CD8-positive, alpha-beta memory T cell (primary cell): ENCODE measurements at places on chromosomes 4 and X.

- H3K27ac ChIP-seq: peak overlapping the region; percentile 95
- H3K36me3 ChIP-seq: no peaks in the 10 kb centered on the region
- no peaks in the 10 kb centered on the region for H3K27me3 ChIP-seq
- peaks cover 26% of the 10 kb centered on the region for H3K4me1 ChIP-seq
Measured at GRCh38 chr4:145618210-145618931, 814 bp upstream of the MMAA start.

GRCh38 chr4:186624951-186625350 lies 69.6 kb upstream of the MTNR1A start:
- H3K27ac ChIP-seq: no peak overlapping the region
- H3K4me1 ChIP-seq: no peaks in the 10 kb centered on the region
- H3K36me3 ChIP-seq: no peaks in the 10 kb centered on the region
- no peaks in the 10 kb centered on the region for H3K27me3 ChIP-seq
- no peak for DNase-seq

- H3K27ac ChIP-seq: no peak overlapping the region
- no peaks in the 10 kb centered on the region for H3K36me3 ChIP-seq
- H3K4me1 ChIP-seq: no peaks in the 10 kb centered on the region
Measured at GRCh38 chr4:115972967-115973366, 859.5 kb upstream of the NDST4 start.

GRCh38 chr4:35189988-35190613 lies 1054.2 kb downstream of the ARAP2 start:
- no peak for DNase-seq
- H3K36me3 ChIP-seq: no peaks in the 10 kb centered on the region
- H3K27me3 ChIP-seq: no peaks in the 10 kb centered on the region
- H3K27ac ChIP-seq: no peak overlapping the region

DNA sequence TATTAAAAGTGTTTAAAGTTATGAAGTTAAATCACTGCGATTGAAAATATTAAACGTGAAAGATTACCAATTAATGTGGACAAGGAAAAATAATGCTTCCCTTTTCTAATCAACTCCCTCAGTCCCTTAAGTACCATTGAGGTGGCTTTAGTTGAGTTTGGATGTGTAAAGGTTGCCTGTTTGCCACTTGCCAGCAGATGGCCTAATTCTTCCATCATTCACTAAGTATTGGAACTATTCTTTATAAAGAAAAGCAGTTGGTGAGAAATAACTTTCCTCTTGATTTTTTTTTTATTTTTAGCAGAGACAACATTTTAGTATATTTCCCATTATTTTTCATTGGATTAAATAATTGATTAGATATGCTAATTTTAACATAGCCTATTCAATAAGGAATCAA lies 295.9 kb upstream of the TACR3 start:
- H3K27me3 ChIP-seq: no peaks in the 10 kb centered on the region
- no peak overlapping the region for H3K4me3 ChIP-seq
- no peaks in the 10 kb centered on the region for H3K36me3 ChIP-seq
- H3K27ac ChIP-seq: no peak overlapping the region
- no peaks in the 10 kb centered on the region for H3K4me1 ChIP-seq

DNA sequence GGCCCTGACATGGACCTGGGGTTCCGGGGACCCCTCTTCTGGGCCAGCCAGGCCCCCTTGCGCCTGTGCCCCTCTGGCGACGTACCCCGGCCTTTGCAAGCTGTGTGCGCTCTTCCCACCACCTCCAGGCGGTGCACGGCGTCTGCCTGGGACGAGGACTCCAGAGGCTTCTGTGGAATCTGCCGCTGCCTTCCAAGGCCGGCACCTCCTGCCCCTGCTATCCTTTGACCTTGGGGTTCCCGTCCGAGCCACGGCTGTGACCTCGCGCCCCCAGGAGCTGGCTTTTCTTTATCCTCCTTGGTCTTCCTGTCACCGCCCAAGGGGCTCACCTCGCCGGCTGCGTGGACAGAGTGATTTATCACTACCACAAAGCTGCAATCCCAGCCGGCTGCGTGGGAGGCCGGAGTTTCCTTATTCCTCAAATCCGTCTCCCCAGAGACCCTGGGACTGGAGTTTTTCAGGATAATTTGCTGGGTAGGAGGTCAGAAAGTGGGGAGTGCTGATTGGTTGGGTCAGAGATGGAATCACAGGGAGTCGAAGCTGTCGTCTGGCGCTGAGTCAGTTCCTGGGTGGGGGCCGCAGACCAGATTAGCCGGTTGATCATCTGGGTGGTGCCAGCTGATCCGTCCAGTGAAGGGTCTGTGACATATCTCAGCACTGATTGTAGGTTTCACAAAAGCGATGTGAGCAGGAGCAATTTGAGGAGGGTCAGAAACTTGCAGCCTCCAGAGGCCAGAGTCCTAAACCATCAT lies 19.8 kb upstream of the PLCXD1 start:
- no peak for DNase-seq
- H3K36me3 ChIP-seq: no peaks in the 10 kb centered on the region
- no peak overlapping the region for H3K27ac ChIP-seq
- H3K27me3 ChIP-seq: no peaks in the 10 kb centered on the region
- H3K4me1 ChIP-seq: no peaks in the 10 kb centered on the region

DNA sequence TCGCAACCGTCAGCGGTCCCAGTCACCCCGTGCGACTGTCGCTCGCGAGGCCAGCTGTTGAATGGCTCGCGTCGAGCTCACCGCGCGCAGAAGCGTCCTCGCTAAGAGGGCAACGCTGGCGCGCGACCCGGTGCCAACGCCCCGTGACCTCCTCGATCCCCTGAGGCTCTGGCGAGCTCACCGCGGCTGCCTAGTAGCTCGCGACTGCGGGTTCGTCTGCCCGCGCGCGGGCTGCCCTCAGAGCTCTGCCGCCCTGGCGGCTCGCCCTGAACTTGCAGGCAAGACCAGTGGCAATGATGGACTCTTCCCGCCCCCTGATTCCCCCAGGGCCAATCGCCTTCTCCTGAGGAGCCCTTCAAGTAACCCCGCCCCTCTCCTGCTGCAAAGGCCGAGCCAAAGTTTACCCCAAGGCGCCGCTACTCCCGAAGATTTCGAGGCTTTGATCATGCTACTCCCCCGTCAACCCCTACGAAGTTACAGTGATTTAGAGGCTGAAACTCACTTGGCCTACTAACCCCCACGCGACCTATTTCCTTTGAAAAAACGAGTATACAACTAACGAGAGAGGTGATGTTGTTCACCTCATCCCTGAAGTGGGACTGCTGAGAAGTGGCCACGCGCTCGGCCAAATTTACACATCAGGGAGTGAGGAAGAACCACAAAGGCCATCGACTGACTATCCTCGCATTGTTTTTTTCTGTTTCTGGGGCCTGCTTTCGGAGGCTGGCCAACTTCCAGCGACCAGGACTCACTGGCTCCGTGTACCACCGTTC lies 37.5 kb downstream of the PGRMC1 start:
- DNase-seq: peak; percentile 4
- no peaks in the 10 kb centered on the region for H3K27me3 ChIP-seq
- H3K27ac ChIP-seq: no peak overlapping the region
- H3K36me3 ChIP-seq: no peaks in the 10 kb centered on the region
- H3K4me1 ChIP-seq: no peaks in the 10 kb centered on the region
- H3K4me3 ChIP-seq: no peak overlapping the region

DNA sequence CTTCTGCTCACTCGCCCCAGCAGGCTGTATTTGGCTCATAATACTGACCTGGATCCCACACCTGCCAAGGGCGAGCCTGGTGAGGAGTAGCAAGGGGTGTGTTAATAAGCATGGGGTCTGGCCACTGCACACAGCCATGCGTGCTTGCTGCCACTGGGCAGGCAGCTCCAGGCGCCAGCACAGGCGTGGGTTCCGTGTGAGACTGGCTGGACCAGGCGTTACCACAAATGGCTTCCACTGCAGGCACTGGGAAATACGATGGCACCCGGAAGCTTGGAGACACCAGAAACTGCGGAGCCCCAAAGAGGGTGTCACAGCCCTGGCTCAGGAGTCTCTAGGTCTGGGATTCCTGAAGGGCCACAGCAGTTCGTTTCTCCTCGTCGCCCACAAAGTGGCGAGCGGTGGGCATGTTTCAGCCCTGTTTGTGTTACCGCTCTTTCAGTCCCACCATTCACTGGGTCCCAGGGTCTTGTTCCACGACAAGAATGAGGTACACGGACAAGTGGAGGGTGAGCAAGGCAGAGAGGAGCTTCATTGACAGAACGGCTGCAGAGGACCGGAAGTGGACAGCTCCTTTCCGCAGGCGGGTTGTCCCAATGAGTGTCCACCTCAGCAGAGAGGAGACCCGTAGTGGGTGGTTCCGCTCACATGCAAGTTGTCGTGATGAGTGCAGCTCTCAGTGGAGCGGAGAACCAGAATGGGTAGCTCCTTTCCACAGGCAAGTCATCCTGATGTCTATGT lies 428.9 kb downstream of the EPHA5 start:
- H3K4me3 ChIP-seq: no peak overlapping the region
- H3K36me3 ChIP-seq: no peaks in the 10 kb centered on the region
- H3K27ac ChIP-seq: peak overlapping the region; percentile 16
- DNase-seq: no peak

DNA sequence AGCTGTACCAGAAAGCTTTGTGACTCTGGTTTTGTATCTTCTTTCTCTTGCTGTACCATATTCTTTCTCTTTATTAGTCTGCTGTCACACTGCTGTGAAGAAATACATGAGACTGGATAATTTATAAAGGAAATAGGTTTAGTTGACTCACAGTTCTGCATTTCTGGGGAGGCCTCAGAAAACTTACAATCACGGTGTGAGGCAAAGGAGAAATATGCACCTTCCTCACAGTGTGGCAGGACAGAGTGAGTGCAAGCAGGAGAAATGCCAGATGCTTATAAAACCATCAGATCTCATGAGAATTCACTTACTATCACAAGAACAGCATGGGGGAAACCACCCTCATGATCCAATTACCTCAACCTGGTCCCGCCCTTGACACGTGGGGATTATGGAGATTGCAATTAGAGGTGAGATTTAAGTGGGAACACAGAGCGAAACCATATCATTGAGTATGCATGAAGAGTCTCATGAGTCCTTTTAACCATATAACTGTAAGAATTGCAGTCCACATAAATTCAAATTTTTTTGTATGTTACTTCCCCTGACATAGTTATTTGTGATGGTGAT lies 67.4 kb upstream of the INPP4B start:
- H3K36me3 ChIP-seq: no peaks in the 10 kb centered on the region
- H3K4me1 ChIP-seq: no peaks in the 10 kb centered on the region
- no peak overlapping the region for H3K27ac ChIP-seq

DNA sequence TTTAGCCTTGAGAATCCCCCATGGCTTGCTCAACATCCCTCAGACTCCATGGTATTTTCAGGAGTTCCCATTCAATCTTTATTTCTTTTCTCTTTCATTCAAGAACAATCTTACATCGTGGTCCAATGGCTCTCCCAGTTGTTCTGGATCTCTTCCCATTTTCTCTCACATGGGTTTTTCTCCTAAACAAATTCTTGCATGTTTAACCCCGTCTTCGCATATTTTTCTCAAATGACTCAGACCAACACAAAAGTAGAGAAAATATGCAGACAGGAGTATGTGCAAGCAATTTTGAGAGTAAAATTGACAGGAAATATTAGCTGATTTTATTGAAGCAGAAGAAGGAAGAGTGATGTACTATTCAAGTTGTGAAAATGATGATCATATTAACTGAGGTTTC lies 396.4 kb upstream of the TRAM1L1 start:
- no peak overlapping the region for H3K4me3 ChIP-seq
- H3K4me1 ChIP-seq: no peaks in the 10 kb centered on the region
- H3K36me3 ChIP-seq: no peaks in the 10 kb centered on the region

DNA sequence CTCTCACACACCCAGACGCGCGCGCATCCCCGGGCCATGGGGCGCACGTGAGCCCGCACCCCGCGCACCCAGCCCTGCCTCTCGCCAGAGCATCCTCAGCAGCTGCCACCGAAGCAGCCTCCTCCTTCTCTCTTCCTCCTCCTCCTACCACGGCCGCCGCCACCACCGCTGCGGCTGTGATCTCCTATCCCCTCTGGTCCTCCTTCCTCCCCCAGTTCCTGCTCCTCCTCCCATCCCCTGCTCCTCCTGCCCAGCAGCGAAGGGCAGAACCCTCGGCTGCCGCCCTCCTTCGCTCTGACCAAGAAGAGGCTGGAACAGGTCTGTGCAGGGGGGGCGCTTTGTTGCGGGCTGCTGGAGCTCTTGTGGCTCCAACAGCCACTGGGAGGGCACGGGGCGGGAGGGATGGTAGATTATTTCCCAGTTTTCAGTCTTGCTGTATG lies 148.7 kb upstream of the CHRDL1 start:
- H3K4me1 ChIP-seq: no peaks in the 10 kb centered on the region
- H3K27me3 ChIP-seq: no peaks in the 10 kb centered on the region
- no peak overlapping the region for H3K27ac ChIP-seq
- no peaks in the 10 kb centered on the region for H3K36me3 ChIP-seq
- no peak for DNase-seq
- H3K4me3 ChIP-seq: no peak overlapping the region

- no peak overlapping the region for H3K27ac ChIP-seq
- H3K4me1 ChIP-seq: peaks cover 27% of the 10 kb centered on the region
- no peak overlapping the region for H3K4me3 ChIP-seq
- no peaks in the 10 kb centered on the region for H3K36me3 ChIP-seq
- H3K27me3 ChIP-seq: no peaks in the 10 kb centered on the region
Measured at GRCh38 chr4:75696581-75696980, 23.4 kb upstream of the G3BP2 start.

GRCh38 chr4:174450786-174451125 lies 71.5 kb downstream of the HPGD start:
- no peaks in the 10 kb centered on the region for H3K4me1 ChIP-seq
- no peak overlapping the region for H3K4me3 ChIP-seq
- H3K36me3 ChIP-seq: no peaks in the 10 kb centered on the region
- no peak overlapping the region for H3K27ac ChIP-seq
- DNase-seq: no peak

DNA sequence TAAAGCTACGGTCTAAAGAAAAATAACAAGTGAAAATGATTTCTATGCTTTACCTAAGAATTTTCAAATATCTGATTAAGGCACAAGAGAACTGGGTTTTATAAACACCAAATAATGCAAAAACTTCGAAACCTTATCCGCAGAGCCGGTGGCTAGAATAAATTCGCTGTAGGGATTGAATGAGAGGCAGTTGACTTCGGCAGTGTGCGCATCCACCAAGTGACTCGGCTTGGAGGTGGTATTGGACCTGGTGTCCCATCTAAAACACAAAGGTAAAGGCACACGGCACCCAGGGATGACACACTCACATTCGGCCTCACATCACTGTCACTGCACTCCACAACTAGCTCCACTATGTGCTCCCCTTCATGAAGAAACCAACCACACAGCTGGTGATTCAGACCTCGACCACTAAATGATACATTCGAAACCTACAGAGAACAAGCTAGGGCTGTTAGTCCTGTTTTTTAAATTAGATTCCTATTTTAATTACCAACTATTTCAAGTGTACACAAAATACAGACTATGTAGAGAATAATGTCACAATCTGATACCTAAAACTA lies 17.5 kb downstream of the RBBP7 start:
- DNase-seq: no peak
- no peaks in the 10 kb centered on the region for H3K4me1 ChIP-seq
- peaks cover 13% of the 10 kb centered on the region for H3K36me3 ChIP-seq
- no peak overlapping the region for H3K27ac ChIP-seq
- H3K4me3 ChIP-seq: no peak overlapping the region

DNA sequence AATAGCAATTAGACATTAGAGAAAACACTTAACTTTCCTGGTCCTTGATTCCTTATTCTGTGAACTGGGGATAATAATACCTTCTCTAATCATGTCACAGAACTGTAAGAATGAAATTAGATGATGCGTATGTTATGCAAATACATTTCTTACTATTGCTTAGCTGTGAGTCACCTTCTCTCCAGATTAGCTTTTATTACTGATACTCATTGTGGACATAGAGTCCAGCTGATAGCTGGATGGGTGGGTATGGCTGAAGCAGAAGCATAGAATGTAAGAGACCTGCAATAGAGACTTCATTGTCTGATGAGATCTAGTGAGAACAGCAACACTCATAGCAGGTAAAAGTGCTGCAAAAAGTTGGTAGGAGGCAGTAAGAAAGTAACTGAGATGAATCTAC lies 437.2 kb upstream of the ZFP42 start:
- H3K36me3 ChIP-seq: no peaks in the 10 kb centered on the region
- no peak overlapping the region for H3K4me3 ChIP-seq
- H3K4me1 ChIP-seq: no peaks in the 10 kb centered on the region
- H3K27me3 ChIP-seq: no peaks in the 10 kb centered on the region
- H3K27ac ChIP-seq: no peak overlapping the region
- DNase-seq: no peak
